Astrocyte (in vitro differentiated cells and primary cell): ENCODE measurements at places on chromosomes 7 and 10. TPM values are rescaled to one million over a fixed set of nuclear protein-coding genes. Genes with fewer than 3 reads are reported as not detected.
A peak's percentile ranks its signal among the peaks of the same experiment; 100 is the strongest.

Gene AGFG2
- 6.2 and 7.1 TPM in 2 replicates for total RNA-seq

Gene MSRB2
- 18.9 and 19.8 TPM in 2 replicates for total RNA-seq

Gene TMEM26
- total RNA-seq, result 0.18 and 0.31 TPM in 2 replicates

DNA sequence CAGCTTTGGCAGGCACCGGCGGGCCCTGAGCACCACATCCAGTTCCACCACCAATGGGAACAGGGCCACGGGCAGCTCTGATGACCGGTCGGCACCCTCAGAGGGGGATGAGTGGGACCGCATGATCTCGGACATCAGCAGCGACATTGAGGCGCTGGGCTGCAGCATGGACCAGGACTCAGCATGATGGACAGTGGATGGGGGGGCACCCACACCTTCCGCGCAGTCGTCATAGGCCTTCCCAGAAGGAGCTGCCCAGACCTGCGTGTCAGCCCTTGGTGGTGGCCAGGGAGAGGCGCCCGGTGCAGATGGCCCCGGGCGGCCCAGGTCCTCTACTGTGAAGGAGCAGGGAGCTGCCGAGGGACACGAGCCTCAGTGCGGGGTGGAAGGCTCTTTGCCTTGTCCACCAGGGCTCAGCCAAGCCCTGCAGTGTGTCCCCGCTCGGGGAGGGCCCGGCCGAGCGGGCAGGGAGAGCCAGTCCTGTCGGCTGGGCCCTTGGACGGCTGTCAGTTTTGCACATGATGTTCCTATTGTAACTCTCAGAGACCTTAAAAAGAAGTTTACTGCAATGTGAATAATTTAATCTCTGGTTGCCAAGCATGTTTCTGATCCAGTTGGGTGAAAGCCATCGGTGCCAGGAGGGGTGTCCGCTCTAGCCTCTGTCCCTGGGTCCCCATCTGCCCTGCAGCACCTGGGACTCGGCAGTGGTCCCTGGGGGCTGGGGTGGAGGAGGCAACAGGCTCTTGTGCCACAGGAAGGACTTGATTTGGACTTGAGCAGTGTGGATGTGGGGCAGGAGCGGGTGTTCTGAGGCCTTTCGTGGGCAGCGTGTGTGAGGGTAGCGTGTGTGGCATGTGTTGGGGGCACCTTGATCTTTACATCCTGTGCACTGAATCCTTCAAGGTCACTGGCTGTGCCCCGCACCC is 12.6 kb downstream of the NACAD start:
- H3K27me3 ChIP-seq, result no peaks in the 10 kb centered on the region
- H3K36me3 ChIP-seq, result peaks cover 4% of the 10 kb centered on the region
- DNase-seq, result no peak
- no peak overlapping the region for H3K4me3 ChIP-seq

GRCh38 chr7:47326220-47326619 is 255.7 kb downstream of the TNS3 start:
- H3K27ac ChIP-seq, result peak overlapping the region; percentile 75
- peaks cover 48% of the 10 kb centered on the region for H3K4me1 ChIP-seq
- peaks cover 7% of the 10 kb centered on the region for H3K36me3 ChIP-seq
- peak overlapping the region; percentile 6 for H3K4me3 ChIP-seq
- H3K27me3 ChIP-seq, result no peaks in the 10 kb centered on the region

DNA sequence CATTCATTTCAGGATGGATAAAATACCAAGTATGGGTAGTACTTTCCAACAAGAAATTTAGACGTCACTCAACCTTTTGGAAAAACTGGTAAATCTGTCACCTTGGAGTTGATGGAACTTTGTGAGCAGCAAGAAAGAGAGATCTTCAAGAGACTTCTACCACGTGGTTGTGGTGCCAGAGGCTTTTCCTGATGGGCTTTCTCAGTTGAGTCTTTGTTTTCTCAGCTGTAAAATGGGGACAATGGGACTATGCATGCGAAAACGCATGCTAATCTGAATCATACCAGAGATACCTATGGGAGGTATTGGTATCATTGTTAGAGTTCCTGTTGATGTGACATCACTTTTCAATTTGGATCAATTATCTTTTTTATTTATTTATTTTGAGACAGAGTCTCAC is 59.4 kb downstream of the THNSL1 start:
- no peaks in the 10 kb centered on the region for H3K36me3 ChIP-seq
- no peak for DNase-seq
- peaks cover 5% of the 10 kb centered on the region for H3K4me1 ChIP-seq
- H3K4me3 ChIP-seq, result no peak overlapping the region
- no peak overlapping the region for H3K27ac ChIP-seq
